Gastroesophageal sphincter (tissue), 4 donors: ENCODE measurements at places on chromosomes 3 and 15. TPM values are rescaled to one million over a fixed set of nuclear protein-coding genes. Genes with fewer than 3 reads are reported as not detected.

DNA sequence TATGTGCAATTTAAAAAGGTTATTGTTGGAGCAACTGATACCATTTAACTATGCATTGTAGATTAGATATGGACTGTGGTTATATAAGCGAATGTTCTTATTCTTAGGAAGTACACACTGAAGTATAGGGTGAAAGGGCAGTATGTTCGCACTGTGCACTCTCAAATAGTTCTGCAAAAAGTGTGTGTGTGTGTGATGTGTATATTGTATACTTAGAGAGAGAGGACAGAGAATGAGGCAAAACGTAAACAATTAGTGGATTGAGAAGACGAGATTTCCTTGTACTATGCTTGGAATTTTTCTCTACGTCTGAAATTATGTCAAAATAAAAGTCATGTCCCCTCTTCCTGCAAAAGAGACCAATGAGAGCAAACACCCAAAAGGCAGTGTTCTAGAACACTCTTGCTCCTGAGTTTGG is 30.4 kb downstream of the LSM3 start:
- ATAC-seq = no peak

DNA sequence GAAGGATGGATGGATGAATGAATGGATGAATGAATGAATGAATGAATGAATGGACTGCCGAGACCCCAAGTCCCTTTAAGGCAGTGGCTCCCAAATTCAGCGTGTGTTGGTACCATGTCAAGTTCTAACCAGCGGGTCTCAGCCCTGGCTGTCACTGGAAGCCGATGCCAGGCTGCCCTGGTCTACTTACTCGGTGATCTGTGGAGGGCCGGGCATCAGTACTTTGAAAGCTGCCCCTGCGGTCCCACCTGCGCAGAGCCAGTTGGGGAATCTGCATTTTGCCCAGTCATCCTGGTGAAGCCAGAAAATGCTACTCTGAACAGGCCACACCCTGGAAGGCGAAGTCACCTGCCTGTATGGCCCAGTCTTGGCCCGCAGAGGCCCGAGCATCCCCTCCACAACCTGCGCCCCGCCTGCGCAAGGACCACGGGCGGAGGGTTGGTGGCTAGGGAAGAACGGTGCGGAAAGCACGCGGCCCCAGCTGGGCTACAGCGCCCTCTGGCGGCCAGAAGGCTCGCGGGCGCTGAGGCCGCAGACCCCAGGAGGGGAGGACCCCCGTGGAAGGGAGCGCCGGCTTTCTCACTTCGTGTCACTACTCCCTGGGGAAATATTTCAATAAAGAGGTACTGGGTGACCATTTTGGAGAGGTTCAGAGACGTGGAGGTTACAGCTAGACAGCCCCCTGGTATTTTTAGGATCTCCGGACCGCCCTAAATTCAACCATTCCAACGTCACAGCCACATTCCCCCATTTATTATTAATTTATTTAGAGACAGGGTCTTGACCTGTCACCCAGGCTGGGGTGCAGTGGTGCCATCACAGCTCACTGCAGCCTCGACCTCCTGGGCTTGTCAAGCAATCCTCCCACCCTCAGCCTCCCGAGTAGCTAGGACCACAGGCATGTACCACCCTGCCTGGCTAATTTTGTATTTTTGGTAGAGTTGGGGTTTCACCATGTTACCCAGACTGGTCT is 34.9 kb downstream of the PRKCD start:
- peak; percentile 52 for ATAC-seq

GRCh38 chr15:99404454-99404853 is 153.2 kb downstream of the LRRC28 start:
- no peak for ATAC-seq

DNA sequence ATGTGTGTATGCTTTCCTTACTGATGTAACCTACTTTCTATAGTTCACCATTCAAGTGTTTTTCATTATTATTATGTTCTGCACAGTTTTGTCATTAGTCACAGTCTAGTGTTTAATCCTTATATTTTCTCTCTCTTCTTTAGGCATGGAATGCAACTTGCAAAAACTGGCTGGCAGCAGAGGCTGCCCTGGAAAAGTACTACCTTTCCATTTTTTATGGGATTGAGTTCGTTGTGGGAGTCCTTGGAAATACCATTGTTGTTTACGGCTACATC is 6.9 kb downstream of the SUCNR1 start:
- no peak for ATAC-seq

- ATAC-seq = no peak
Measured at GRCh38 chr15:44208956-44209355, 13.9 kb upstream of the FRMD5 start.

DNA sequence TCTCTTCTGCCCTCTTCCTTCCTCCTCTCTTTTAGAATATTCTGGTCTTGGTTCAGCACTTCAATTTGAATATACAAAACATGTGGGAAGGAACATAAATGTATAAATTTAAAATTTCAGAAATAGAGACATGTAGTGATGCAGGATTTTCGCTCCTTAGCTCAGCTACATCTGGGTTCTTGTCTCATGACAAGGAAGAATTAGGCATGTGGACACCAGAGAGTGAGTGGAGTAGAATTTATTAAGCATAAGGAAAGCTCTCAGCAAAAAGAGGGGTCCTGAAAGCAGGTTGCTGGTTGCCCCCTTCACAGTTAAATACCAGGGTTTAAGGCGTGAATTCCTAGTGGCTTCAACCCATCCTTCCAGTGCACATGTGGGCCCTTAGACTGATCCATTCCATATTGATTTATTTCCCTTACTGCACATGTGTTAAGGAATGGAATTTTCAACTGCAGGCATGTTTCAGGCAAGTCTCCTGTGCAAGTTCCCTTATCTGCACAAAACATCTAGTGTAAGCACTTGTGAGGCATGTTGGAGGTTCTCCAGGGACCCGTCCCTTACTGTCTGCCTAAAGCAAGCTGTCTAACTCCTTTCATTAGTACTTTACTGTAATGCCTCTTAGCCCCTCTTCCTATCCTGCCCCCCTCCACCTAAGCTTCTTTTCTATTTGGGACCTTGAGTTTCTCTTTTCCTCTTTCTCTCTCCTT is 133.2 kb upstream of the STRIT1 start:
- ATAC-seq = no peak

DNA sequence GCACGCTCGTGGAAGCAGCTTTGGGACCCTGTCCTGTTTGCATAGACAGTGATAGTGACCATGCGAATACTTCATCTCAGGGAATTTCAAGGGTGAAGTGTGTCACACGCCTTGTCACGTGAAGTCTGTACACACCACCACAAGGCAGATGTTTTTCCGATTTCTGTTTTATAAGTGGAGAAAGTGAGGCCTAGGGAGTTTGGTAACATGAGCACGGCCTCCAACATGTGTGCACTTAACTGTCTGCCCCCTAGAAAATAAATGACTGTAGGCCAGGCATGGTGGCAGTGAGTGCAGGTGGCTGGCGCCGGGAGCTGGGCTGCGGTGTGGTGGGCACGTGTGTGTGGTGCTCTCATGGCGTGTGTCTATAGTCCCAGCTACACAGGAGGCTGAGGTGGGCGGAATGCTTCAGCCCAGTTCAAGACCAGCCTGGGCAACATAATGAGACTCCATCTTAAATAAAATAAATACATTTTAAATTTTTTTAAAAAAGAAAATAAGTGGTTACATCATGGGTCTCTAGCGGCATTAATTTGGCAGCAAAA is 42.0 kb downstream of the WHAMM start:
- no peak for ATAC-seq

DNA sequence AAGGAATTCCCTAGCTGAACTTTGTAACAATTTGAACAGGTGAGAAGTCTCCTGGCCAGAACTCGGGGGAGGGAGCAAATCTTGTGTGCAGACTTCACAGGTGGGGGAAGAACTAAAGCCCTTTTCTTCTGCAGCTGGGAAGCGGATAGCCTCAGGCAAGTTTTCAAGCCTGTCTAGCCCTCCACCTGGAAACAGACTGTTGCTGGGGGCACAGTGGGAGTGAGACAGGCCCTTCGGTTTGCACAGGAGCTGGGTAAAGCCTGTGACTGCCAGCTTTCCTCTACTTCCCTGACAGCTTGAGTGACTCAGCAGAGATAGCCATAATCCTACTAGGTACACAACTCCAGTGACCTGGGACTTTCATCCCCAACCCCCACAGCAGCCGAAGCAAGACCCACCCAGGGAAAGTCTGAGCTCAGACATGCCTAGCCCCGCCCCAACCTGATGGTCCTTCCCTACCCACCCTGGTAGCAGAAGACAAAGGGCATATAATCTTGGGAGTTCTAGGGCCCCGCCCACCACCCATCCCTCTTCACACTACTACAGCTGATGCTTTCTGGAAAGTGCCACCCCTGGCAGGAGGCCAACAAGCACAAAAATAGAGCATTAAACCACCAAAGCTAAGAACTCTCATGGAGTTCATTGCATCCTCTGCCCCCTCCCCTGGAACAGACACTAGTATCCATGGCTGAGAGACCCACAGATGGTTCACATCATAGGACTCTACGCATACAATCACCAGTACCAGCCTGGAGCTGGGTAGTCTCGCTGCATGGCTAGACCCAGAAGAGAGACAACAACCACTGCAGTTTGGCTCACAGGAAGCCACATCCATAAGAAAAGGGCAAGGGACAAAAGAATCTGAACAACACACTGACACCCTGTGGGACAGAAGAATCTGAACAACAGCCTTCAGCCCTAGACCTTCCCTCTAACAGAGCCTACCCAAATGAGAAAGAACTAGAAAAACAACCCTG is 479.0 kb downstream of the RAP2B start:
- no peak for ATAC-seq

The IL17RE gene
- 0.85 TPM for total RNA-seq

The MTFMT gene
- total RNA-seq = 28.7 TPM

The SUSD5 gene
- total RNA-seq = 1.6 TPM

The SEC22A gene
- total RNA-seq = 32.2 TPM

The CYP19A1 gene
- 2.9 TPM for total RNA-seq
